ENCODE measurements at places on chromosomes 2 and 18.
A peak's percentile ranks its signal among the peaks of the same experiment; 100 is the strongest.

DNA sequence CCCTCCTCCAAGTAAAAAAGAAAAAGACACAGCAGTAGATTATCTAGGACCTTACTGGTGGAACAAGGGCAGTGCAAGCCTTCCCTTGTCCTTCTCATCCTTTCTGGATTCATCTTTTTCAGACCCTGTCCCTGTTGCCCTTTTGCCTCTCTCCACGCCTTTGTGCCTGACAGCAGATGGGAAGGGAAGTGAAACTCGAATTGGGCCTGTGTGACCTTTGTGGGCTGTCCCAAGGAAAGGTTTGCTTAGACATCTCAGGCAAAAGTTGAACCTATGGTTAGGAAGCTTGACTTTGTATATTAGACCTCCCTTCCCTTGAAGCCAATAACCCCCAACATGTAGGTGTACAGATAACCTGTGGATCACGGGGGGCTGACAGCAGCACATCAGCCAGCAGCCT, 185.3 kb downstream of the PRKCE start:
- no peak for DNase-seq

GRCh38 chr2:96150007-96150640, 4.9 kb upstream of the DUSP2 start:
- no peak for DNase-seq

DNA sequence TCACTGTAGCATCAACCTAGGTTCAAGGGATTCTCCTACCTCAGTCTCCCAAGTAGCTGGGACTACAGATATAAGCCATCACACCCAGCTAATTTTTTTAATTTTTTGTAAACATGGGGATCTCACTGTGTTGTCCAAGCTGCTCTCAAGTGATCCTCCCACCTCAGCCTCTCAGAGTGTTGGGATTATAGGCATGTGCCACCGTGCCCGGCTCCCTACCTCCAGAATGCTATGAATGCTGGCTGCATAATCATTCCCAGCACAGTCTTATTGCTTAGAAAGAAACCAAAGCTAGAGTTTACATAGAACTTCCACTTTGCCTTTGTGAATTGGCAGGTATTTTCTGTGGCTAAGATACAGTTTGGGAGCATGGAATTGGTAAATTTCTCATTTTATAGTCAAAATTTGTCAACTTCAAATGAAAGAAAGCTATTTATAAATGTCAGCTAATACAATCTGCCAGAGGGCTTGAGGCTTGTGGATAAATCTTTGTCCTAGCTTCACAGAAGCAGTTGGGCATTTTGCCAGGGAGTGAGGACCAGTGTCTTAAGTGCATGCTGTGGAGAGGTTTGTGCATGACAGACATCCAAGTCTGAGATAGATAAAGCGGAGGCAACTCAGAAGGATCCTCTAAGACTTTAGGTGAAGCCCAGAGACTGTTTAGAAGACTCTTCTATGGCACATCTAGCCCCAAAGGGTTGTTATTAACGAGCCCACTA, 175.4 kb downstream of the ANTXR1 start:
- peak; percentile 49 for DNase-seq

DNA sequence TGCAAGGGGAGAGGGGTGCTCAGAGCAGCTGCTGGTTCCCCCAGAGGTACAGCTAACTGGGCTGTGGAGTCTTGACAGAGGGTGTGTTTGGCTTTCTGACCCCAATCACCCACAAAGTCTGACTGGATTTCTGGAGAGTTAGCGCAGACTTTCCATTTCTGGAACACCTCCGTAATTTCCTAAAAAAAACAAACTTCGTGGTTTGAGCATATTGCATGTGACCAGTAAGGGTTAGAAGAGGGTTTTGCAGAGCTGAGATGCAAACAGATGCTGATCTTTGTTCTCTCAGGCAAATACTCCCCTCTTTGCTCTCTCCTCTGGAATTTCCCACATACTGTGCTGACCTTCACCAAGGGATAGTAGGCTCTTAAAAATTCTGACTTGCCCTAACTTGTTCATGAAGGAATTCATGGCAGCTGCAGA, 44.5 kb upstream of the TMEM247 start:
- no peak for DNase-seq

GRCh38 chr2:231250146-231250545, 51.7 kb downstream of the ARMC9 start:
- no peak for DNase-seq

GRCh38 chr2:46493241-46493970, 14.0 kb downstream of the TMEM247 start:
- no peak for DNase-seq

GRCh38 chr2:26478366-26478765, 442 bp upstream of the OTOF start:
- no peak for DNase-seq

- no peak for DNase-seq
These were observed 1056.6 kb upstream of the CHAC2 start for GRCh38 chr2:52710810-52711618.

- DNase-seq = no peak
These were observed 65.3 kb upstream of the TAF1B start for GRCh38 chr2:9778012-9778411.

GRCh38 chr2:126907671-126908070, 9.0 kb downstream of the TEX51 start:
- DNase-seq = no peak

All from NCI-H2227 treated with DMSO at 0.1 percent for 48 hours (cell line).